ENCODE measurements at places on chromosomes 6 and 20.

DNA sequence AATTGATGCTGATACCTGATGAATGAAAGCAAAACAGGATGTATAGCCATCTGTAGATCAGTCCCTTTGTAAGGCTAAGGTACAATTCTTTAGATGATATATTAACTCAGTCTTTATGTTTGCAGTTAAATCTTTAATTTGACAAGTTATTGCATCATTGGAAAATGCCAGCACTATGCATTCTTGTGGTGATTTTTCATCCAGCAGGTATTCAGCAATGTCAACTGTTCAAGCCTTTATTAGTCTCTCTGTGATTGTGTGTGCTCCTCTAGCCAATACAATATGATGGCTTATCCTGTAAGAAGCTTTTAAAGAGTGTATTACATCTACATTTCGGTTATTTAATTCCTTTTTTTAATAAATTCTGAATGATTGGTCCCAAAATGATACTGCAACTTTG lies 34.3 kb downstream of the HLA-DMB start:
- DNase-seq = no peak

GRCh38 chr20:9180481-9181257 lies 111.8 kb downstream of the PLCB4 start:
- DNase-seq = no peak

DNA sequence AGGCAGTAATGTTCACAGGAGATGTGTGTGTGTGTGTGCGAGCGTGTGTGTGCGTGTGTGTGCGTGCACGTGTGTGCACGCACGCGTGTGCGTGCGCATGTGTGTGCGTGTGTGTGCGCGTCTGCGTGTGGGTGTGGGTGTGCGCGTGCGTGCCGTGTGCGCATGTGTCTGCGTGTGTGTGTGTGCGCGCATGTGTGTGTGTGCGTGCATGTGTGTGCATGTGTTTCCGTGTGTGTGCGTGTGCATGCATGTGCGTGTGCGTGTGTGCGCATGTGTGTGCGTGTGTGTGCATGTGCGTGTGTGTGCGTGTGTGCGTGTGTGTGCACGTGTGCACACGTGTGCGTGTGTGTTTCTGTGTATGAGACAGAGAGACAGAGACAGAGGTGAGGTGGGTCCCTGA lies 136.0 kb upstream of the CST7 start:
- DNase-seq = no peak

DNA sequence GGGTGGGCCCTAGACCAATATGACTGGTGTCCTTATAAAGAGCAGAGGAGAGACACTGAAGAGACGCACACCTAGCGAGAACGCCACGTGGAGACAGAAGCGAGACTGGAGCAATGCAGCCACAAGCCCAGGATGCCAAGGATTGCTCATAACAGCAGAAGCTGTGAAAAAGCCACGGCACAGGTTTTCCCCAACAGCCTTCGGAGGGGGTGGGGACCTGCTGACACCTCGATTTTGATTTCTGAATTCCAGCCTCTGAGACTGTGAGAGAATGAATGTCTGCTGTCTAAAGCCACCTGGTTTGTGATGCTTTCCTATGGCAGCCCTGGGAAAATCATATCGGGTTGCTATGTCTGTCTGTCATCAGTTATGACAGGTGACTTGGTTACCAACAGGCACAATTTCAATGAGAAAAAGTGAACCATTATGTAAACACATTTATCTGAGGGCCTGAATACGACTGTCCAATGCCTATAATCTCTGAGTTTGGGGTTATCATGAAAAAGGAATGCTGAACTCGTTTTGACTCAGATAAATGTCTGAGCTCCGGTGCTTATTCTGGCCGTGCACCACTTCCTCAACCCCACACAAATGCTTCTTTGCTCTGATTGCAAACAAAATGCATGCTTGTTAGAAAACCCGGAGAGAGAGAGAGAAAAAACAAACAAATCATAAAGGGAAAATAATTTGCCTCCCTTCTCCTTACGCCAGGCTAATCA lies 769.7 kb downstream of the PTPRT start:
- no peak for DNase-seq

GRCh38 chr6:41162687-41163418 lies at the start of gene TREM2:
TREM2 (minus strand) TSS chr6:41163116; CDS start chr6:41163082, 34 bp downstream.
- no peak for DNase-seq

- no peak for DNase-seq
These were observed 84.6 kb upstream of the PROKR2 start for GRCh38 chr20:5401277-5401875.
